ENCODE measurements at places on chromosomes 12 and 14. TPM values are rescaled to one million over a fixed set of nuclear protein-coding genes. Genes with fewer than 3 reads are reported as not detected.

DNA sequence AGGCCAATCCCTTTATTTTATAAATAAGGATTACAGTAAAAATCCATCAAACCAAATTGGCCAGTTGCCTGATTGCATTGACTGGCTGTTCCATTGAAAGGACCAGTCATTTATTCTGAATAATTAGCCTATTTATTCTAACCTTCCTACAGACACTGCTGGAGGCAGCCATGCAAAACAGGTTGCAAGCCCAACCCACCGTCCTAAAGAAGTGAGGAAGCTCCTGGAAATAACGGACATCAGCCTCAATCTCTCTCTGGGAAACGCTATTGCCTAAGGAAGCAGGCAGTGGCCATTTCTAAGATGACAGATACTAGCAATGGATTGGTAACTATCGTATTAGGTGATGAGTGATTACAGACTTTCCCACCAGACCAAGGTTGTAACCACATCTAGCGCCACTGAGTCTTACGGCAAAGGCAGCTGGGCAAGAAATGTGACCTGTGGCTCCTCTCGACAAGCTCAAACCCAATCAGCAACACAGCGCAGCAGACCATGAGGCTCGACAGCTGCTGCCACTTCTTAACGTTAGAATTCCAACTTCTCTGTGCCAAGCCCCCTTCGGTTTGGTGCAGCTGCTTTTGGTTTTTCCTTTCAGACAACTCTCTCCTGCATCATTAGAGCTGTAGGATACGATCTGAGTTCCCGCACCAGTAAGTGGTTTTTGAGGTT lies 134.2 kb downstream of the KCNK10 start:
- DNase-seq, result no peak

- no peak for DNase-seq
Observed at GRCh38 chr14:50658203-50658602, 9.9 kb downstream of the SAV1 start.

GRCh38 chr12:12585115-12585863 lies 22.6 kb upstream of the DUSP16 start:
- no peak for DNase-seq

GRCh38 chr14:79331830-79332229 lies 879.5 kb downstream of the DIO2 start:
- no peak for DNase-seq

The LHX5 gene
- not detected for total RNA-seq

GRCh38 chr14:99718811-99719192 lies 34.7 kb downstream of the CYP46A1 start:
- no peak for DNase-seq

The PPP4R4 gene
- total RNA-seq, result 2.0 TPM
